RPMI7951 (cell line): ENCODE measurements at places on chromosomes 2 and 18. TPM values are rescaled to one million over a fixed set of nuclear protein-coding genes. Genes with fewer than 3 reads are reported as not detected.
A peak's percentile ranks its signal among the peaks of the same experiment; 100 is the strongest.

DNA sequence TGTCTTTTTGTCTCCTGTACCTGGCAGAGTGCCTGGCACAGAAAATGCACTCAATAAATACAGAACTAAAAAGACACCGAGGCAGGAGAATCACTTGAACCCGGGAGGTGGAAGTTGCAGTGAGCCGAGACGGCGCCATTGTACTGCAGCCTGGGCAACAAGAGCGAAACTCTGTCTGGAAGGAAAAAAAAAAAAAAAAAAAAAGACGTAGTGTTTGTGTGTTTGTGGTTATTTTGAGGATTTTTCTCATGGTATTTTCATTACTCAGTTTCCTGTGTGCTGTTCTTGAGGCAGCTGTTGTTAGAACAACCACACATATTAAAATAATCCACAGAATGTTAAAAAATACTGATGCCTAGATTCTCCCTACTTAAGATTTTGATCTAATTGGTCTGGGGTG is 519.2 kb upstream of the SPHKAP start:
- DNase-seq: peak; percentile 88

- DNase-seq: no peak
These were observed 20.9 kb downstream of the SOX11 start for GRCh38 chr2:5713101-5713500.

GRCh38 chr18:57583297-57583835 is 3.1 kb downstream of the FECH start:
- DNase-seq: no peak

GRCh38 chr2:202693503-202693902 is 58.7 kb downstream of the FAM117B start:
- no peak for DNase-seq

GRCh38 chr2:225598897-225599296 is 199.4 kb downstream of the NYAP2 start:
- DNase-seq: no peak

DNA sequence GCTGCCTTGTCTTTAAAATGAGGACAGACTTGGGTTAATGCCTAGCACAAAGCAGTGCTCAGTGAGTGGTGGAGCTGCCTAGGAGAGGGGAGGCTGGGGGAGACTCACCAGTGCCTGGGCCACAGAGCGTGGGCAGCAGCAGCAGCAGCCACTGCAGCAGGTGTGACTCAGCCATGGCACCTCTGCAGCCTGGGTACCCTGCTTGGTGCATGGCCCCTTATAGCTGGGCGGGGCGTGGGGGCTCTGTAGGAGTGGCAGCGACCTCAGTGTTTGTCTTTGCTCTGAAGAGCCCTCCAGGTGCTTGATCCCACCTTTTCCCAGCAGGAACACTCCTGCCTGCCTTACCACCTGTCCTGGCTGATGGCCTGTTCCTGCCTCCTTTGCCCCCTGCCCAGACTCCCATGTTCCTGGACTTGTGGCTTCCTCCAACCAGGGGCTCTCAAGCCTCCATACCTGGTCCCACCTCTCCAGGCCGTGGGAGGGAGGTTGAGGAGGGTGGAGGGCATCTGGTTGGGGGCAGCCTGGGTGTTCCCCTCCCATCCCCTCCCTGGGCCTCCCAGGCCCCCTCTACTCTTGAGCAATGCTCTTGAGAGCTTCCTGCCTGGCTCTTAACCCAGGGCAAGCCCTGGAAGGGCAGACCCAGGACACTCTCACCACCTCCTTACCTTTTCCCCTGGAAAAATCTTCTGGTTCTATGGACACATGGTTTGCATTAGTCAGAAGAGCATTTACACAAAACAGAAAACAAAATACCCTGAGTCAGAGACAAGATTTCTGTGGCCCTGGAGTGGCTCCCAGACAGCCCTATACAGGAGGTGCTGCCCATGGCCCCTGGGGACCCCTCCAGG is at the start of gene SFTPB:
TSS of gene SFTPB (minus strand) at position 191 of the 848 bp plus-strand sequence. CDS start at position 175, 16 bp downstream.
- DNase-seq: no peak

- peak; percentile 67 for DNase-seq
These were observed 8.5 kb downstream of the IRS1 start for GRCh38 chr2:226791056-226791486.

DNA sequence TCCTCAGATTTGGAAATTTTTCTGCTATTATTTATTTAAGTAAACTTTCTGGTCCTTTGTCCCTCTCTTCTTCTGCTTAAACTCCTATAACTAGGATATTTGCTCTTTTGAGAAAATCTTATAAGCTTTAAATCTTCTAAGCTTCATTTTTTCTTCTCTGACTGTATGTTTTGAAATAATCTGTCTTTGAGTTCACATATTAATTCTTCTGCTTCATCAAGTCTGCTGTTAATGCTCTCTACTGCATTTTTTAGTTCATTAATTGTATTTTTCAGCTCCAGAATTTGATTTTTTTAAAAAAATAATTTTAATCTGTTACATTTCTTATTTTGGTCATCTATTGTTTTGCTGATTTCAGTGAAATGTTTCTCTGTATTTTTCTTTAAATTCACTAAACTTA is 28.9 kb downstream of the ICA1L start:
- no peak for DNase-seq

DNA sequence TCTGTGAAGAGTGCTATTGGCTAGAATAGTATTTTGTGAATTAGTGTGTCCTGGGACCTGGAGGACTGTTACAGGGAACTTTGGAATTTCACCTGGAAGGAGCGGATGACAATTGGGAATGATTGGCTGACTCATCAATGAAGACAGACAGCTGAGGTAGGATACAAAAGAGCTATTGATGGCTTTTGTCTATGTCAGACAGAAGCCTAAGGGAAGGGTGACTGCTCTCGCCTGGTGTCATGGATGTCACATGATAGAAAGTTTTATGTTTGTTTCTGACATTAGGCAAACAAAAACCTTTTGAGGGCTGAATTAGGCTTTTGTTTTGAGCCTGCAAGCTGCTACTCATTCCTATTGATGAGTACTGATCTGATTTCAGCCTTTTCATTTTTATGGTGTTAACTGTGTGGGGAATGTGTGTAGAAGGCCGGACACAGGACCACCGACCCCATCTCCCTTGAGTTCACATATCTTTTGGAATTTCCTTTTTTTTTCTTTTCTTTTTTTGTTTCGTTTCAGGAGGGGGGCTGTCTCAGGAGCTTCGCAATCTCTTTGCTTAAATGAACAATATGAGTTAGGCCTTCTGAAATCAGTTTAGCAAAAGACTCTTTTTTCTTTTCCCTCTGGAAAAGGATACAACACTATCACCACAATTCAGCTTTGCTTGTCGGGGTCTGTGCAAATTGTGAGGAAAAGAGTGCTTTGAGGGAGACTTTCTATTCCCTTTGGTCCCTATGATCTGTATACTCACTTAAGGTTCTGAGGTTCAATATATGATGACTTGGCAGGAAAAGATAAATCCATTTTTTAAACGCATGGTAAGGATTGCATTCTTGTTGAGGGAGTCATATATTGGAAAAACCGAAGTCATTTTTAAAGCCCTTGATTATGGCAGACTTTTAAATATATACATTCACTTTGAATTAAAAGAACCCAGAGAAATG is 207.9 kb upstream of the FIGN start:
- DNase-seq: no peak

DNA sequence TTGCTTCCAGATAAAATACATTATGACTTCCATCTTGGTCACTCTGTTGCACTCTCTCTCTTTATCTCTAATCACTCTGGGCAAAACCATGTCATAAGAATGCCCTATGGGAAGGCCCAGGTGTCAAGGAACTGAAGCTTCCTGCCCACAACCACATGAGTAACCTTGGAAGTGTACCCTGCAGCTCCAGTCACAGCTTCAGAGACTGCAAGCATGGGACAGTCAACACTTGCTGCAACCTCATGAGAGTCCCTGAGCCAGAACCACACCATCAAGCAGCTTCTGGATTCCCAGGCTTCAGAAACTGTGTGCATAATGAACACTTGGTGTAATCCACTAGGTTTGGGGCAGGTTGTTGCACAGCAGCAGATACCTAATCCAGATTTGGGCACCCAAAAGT is 121.1 kb upstream of the BCL2L11 start:
- no peak for DNase-seq

GRCh38 chr2:25233916-25234605 is 65.7 kb upstream of the POMC start:
- DNase-seq: peak; percentile 71

DNA sequence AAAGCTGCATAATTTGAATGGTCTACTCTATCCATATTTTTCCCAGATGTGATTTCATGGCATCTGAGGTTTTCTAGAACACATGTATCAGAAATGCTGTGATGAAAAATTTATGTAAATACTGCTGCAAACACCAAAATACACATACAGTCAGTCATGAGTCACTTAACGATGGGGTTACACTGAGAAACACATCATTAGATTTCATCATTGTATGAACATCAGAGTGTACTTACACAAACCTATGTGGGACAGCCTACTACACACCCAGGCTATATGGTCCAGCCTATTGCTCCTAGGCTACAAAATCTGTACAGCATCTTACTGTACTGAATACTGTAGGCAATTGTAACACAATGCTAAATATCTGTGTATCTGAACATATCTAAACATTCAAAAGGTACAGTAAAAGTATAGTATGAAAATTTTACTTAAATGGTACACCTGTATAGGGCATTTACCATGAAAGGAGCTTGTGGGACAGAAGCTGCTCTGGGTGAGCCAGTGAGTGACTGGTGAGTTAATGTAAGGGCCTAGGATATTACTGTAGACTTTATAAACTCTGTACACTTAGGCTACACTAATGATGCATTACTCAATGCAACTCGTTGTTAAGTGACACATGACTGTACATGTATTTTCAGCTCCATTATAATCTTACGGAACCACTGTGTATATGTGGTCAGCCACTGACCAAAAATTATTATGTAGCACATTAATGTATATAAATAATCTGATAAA is 33.5 kb downstream of the PNO1 start:
- DNase-seq: peak; percentile 56

DNA sequence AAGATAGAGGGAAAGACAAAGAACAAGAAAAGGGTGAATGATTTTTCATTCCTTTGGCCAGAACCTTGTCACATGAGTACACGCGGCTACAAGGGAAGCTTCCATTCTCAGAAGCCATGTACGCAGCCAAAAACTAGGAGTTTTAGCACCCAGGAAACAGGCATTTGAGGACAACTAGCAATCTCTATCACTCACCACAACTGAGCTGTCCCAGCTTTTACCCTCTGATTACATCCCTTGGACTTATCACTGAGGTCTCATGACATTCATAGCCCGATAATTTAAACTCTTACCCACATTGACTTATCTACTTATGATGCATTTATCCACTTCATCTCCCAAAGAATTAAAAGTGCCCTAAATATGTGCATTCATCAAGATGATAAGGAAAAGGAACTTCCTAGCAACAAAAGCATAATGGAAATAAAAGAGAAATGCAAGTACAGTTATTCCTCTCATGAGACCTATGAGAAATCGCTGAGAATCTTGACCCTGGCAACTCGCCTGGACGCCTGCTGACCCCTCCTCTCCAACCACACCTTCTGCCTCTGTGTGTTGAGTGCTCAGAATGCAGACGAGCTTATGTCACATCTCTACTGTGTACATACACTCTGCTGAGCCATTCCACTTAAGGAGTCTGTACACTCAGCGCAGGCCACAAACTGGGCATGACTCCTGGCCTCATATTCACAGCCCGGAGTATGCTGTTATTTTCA is 28.7 kb upstream of the MFSD6 start:
- no peak for DNase-seq

GRCh38 chr18:48292782-48293424 is 116.3 kb downstream of the ZBTB7C start:
- DNase-seq: no peak

DNA sequence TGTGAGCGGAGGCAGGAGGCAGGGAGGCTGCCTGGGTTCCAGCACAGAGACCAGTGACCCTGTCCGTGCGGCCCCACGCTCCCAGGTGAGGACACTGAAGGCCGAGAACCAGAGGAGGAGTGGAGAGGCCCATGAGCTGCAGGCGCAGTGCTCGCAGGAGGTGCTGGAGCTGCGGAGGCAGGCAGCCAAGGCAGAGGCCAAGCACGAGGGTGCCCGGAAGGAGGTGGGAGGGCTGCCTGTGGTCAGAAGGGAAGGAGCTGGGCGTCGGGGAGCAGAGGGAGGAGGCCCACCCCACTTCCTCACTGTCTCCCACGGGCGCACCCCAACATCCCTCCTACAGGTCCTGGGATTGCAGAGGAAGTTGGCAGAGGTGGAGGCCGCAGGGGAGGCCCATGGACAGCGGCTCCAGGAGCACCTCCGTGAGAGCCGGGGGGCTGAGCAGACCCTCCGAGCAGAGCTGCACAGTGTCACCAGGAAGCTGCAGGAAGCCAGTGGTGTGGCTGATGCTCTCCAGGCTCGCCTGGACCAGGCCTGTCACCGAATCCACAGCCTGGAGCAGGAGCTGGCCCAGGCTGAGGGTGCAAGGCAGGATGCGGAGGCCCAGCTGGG is 33.0 kb upstream of the SNED1 start:
- DNase-seq: no peak

DNA sequence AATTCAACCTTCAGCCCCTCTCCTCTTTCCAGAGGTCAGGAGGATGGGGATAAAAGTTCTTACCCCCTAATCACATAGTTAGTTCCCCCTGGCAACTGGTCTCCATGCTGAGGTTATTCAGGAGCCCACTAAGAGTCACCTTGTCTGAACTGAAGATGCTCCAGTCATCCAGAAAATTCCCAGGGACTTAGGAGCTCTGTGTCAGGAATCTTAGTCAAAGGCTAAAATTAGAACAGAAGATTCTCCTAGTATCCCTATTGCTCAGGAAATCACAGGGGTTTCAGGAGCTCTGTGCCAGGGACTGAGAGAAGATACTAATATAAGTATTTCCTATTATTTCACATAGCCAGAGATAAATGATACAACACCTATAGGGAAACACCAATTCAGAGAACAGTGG is 37.3 kb upstream of the LONRF2 start:
- DNase-seq: no peak

- DNase-seq: no peak
These were observed 1080.8 kb upstream of the DDX18 start for GRCh38 chr2:116733699-116734098.

DNA sequence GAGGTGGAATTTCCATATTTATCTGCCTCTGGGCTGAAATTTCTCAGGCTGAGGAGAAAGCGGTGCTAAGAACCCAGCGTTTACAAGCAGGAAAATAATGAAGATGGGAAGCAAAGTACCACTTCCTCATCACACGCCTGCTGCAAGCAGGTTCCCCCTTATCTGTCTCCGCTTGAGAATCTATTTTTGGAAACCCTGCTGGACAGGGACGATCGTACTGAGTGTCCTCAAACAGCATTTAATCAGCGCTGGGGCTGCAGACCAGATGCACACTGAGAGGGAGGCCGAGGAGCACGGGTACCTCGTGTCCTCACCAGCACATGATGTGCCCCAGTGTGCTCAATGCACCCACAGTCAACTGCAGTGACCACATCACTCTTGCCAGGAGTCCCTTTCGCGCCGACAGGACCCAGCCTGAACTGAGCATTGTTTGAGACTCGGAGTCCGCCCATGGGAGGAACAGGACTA is 160.4 kb downstream of the HDAC4 start:
- no peak for DNase-seq

GRCh38 chr2:55620123-55620779 is 2.8 kb upstream of the PPP4R3B start:
- peak; percentile 13 for DNase-seq

- DNase-seq: no peak
These were observed 5.4 kb upstream of the XIRP2 start for GRCh38 chr2:166882851-166883250.

- DNase-seq: peak; percentile 69
These were observed 95.4 kb downstream of the CABLES1 start for GRCh38 chr18:23230686-23231085.

C1D gene
- total RNA-seq: 106 and 122 TPM in 2 replicates

ARHGEF33 gene
- 0.24 and 0.59 TPM in 2 replicates for total RNA-seq

HOXD9 gene
- total RNA-seq: 1.4 TPM in 2 replicates

GLI2 gene
- total RNA-seq: 3.2 and 3.9 TPM in 2 replicates

MPHOSPH10 gene
- total RNA-seq: 21.7 and 23.4 TPM in 2 replicates

DPYSL5 gene
- not detected in 2 replicates for total RNA-seq

FTCDNL1 gene
- total RNA-seq: 3.0 and 3.1 TPM in 2 replicates

IKZF2 gene
- 3.8 and 4.1 TPM in 2 replicates for total RNA-seq

PLA2R1 gene
- 6.9 and 7.6 TPM in 2 replicates for total RNA-seq

ALK gene
- total RNA-seq: 0.12 and 0.29 TPM in 2 replicates
